Skeletal muscle tissue (tissue), 5 donors: ENCODE measurements at places on chromosomes 16 and 17. TPM values are rescaled to one million over a fixed set of nuclear protein-coding genes. Genes with fewer than 3 reads are reported as not detected.

The MT1E gene
- 18.8 TPM for total RNA-seq

The ATP1B2 gene
- 1.6 TPM for total RNA-seq

The ARHGDIG gene
- total RNA-seq: 1.0 TPM

The MSLN gene
- 1.0 TPM for total RNA-seq

The DPEP2 gene
- total RNA-seq: 1.0 TPM

The SHBG gene
- total RNA-seq: not detected

The FOXO3B gene
- total RNA-seq: 1.6 TPM

The CA4 gene
- total RNA-seq: 4.2 TPM

The HEATR3 gene
- 25.1 TPM for total RNA-seq

The FSCN2 gene
- 1.0 TPM for total RNA-seq
